ENCODE measurements at places on chromosomes 7 and 10.

DNA sequence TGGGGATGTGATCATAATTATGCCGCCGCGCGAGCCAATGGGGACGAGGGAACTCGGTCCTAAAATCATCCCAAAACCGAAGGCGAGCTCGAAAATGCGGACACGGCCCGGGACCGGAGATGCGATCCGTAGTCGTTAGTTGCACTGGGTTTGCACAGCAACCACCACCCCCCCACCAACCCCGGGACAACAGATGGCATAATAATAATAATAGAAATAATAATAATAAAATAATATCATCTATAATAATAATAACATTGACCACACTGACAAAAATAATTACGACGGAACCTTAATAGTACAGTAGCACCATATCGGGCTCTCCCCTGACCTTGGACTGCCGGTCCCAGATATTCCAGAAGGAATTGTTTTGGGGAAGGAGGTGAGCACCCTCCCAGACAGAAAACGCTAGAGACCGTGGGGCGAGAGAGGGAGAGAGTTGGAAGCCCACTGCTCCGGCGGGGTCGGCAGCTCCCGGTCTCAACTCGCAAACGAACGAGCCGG is 1.1 kb upstream of the EMX2 start:
- DNase-seq = no peak

- no peak for DNase-seq
Observed at GRCh38 chr10:77820349-77820748, 106.2 kb downstream of the DLG5 start.

DNA sequence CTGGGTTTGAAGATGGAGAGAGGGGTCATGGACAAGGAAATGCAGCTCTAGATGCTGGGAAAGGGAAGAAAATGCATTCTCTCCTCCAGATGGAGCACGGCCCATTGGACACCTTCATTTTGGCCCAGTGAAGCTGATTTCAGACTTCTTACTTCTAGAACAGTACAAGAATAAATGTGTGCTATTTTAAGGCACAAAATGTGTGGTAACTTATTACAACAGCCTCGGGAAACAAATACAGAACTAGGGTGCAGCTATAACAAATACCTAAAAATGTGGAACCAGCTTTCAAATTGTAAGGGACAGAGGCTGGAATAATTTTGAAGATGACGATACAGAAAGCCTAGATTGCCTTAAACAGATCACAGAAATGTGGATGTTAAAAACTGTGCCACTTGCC is 54.1 kb downstream of the CYTH3 start:
- no peak for DNase-seq

GRCh38 chr10:96999987-97000386 is 167.9 kb downstream of the LCOR start:
- no peak for DNase-seq

DNA sequence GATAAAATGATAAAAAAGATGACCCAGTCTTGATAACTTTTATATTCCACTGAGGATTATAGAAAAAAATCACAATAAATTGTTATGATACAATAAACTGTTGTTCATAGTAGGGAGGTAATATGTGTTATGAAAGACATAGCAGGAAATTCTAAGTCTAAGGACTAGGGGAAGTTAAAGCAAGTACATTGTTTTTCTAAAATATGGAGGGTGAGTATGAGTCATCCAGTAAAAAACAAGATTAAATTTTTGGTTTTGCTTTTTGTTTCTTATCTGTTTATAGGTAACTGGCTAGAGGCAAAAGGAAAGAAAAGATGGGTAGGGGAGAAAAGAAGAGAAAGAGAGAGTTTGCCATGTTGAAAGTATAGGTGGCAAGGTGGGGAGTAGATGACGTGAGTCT is 188.4 kb downstream of the POLR1F start:
- no peak for DNase-seq

GRCh38 chr7:155418941-155419755 is 38.8 kb upstream of the EN2 start:
- no peak for DNase-seq

GRCh38 chr10:32005050-32005449 is 51.2 kb downstream of the KIF5B start:
- DNase-seq = no peak

GRCh38 chr10:59894114-59894513 is 12.2 kb downstream of the CCDC6 start:
- DNase-seq = no peak

DNA sequence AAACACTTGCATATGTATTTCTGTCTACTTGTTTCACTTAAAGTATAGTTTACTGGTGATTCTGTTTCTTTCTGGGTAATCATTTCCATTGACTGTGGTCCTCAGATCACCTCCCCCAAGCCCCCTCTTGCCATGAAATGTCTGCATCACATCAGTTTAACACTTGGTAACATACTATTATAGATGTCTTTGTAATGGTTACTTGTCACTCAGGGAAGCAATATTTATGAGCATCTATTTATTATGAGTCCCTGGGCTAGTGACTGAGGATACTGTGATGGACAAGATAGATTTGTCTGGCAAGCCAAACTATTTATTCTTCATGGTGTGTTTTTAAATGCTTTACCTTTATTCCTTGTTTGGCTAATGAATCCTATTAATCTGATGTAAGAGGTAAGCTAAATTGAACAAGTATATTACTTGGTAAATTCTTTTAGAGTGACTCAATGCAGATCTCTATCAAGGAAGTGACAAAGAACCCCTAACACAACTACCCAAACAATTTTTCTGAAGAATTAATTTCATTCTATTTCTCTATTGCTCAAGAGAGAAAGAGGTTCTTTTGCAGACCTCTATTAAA is 270.9 kb downstream of the RELN start:
- no peak for DNase-seq

DNA sequence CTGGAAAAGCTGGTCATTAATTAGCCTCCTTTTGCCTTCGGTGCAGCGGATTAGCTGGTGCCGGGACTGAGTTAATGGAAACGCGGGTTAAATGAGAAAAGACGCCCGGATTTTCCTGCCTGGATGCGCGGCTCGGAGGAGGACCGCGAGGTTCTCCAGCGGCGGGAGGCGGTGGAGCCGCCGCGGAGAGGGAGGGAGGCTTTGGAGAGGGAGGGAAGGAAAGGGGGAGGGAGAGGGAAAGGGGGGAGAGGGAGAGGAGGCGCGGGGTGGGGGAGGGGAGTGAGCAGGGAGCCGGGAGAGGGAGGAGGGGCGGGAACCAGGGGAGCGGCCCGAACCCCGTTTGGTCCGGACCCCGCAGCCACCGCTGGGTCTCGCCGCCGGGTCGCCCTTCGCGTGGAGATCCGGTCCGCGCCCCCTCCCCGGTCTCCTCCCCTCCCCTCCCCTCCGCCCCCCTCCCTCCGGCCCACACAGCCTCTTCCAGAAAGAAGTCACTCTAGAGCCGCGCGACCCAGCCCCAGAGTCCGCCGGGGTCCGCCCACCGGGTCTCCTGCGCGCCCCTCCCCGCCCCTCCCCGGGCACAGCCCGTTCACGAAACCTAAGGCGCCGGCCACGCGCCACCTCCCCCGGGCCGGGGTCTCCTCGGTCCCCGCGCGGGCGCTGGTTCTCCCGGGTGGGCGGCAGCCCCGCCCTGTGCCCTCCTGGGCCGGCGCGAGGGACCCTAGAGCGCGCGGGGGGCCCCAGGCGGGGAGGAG is 347.5 kb downstream of the DNAJB6 start:
- DNase-seq = peak; percentile 17

GRCh38 chr7:22377703-22378102 is 20.7 kb upstream of the RAPGEF5 start:
- DNase-seq = no peak

DNA sequence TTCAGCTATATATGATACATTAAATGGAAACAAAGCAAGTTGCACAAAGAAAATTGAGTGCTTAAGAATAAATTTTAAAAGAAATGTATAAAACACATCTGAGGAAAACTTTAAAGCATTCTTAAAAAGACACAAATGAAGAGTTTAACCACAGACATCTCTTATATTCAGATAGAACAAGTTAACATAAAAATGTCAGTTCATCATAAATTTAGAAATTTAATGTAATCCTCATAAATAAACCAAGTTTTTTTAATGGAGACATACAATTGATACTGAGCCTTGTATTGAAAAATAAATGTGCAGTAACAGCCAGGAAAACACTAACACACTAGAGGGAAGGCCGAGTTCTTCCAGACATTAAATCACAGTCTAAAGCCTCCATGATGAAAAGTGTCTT is 243.9 kb upstream of the MKLN1 start:
- no peak for DNase-seq

DNA sequence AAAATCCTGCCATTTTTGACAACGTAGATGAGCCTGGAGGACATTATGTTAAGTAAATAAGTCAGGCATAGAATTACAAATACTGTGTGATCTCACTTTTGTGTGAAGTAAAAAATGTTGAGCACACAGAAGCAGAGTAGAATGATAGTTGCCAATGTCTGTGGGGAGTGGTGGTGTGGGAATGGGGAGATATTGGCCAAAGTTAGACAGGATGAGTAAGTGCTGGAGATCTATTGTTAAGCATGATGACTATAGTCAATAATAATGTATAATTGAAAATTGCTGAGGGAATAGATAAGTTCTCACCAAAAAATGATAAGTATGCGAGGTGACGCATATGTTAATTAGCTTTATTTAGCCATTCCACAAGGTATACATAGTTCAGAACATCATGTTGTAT is 92.0 kb downstream of the GPR85 start:
- DNase-seq = no peak

DNA sequence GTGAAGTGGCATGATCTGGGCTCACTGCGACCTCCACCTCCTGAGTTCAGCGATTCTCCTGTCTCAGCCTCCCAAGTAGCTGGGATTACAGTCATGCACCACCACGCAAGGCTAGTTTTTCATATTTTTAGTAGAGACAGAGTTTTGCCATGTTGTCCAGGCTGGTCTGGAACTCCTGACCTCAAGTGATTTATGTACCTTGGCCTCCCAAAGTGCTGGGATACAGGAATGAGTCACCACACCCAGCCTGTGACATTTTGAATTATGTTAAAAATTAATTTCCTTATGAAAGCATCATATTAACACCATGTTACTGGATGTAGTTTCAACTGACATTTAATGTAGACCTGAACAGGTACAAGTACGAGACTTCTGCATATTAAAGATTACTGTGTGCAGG is 24.3 kb downstream of the ABCB4 start:
- DNase-seq = no peak

GRCh38 chr7:73520673-73521635 is 1.1 kb downstream of the BAZ1B start:
- DNase-seq = no peak

DNA sequence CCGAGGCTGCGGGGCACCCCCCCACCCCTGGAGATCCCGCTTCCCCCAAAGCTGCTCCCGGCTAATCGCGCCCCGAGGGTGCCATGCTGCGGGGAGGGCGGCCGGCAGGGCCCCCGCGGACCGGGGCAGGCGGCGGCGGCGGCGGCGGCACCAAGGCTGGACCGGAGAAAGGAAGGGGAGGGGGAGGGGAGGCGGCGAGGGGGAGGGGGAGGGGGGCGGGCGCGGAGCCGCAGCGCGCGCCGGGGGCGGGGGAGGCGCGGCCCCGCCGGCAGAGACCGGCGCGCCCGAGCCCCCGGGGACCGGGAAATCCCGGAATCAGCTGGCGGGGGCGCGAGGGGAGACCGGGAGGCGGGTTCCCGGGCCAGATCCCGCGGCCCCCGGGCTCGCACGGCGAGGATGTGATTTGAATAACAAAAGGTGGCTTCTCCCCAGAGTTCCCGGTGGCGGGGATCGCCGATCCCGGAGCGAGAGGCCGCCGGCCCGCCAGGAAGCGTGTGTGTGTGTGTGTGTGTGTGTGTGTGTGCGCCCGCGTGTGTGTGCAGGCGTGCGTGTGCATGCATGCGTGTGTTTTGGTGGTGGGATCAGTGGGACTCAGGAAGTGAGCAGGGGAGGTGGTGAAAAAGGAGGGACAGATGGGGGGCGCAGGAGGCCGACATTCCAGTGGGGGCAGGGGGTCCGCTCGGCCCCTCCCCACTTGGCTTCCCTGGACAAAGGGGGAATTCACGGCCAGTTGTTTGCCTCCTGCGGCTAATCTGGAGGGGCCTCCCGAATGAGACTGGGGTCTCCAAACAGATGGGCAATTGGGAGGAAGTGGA is 99.5 kb downstream of the HIP1 start:
- DNase-seq = peak; percentile 34

GRCh38 chr10:100972904-100973535 is 3.7 kb downstream of the SEMA4G start:
- no peak for DNase-seq

DNA sequence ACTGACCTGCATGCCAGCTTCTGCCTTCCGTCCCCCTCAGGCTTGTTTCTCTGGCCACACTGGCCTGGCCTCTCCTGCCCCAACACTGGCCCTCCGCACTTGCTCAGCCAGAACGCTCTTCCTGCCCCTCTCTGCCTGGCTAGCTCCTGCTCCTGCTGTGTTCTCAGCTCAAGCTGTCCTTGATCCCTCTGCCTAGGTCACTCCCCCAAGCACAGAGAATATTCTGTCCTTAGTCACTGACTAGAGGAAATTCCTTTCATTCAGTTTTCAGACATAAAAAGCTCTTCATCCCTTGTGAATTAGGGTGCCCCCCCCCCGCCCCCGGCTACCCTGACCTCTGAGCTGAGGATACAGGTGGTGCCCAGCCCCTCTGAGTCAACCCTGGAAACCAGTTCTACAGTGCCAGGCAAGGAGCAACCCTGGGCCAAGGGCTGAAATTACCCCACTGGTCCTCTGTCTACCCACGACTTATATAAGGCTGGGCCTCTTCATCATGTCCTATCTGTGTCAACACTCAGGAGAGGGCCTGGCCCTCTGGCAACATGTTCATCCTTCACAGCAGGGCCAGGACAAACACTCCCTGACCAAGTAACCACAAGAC is 6.6 kb upstream of the SGPL1 start:
- DNase-seq = no peak

DNA sequence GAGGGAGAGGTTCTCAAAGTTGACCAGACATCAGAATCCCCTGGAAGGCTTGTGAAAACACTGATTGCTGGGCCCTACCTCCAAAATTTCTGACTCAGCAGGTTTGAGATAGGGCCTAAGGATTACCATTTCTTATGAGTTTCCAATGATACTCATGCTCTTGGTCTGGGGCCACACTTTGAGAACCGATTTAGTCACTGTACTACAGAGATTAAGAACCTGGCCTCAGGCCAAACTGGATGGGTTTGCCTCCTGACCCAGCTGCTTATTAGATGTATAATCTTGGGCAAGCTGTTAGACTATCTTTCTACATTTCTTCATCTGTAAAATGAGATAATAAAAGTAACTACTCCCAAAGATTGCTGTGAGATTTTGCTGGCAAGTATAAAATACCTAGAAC is 77.1 kb upstream of the SCIN start:
- no peak for DNase-seq

DNA sequence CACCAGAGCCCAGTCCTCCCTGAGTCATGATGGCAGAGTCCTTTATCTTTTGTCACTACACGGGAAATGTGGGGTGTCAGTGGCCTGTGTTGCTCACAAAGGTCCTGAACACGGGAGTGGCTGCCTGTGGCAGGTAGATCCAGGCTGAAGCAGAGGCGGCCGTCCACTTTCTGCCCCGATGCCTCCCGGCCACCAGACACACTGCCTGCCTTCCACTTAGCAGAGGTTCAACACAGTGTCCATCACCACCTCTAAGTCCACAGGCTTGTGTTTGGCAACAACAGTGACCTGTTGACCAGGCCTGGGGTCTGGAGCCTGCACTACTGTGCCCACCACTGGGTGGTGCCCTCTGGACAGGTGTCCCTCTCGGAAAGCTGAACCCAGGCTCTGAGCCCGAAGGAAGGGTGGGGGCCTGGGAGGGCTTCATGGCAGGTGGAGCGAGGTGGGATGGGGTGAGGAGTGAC is 49.9 kb upstream of the CAMK2B start:
- DNase-seq = no peak

- DNase-seq = no peak
Observed at GRCh38 chr7:139936760-139937310, 107.8 kb downstream of the TBXAS1 start.

GRCh38 chr10:4107285-4107851 is 322.4 kb upstream of the KLF6 start:
- DNase-seq = no peak

- DNase-seq = no peak
Observed at GRCh38 chr10:45437587-45438465, 63.8 kb downstream of the ALOX5 start.
